ENCODE measurements at places on chromosomes 12 and 14.

GRCh38 chr12:53465679-53466078 is 13.8 kb downstream of the PCBP2 start:
- DNase-seq: no peak

DNA sequence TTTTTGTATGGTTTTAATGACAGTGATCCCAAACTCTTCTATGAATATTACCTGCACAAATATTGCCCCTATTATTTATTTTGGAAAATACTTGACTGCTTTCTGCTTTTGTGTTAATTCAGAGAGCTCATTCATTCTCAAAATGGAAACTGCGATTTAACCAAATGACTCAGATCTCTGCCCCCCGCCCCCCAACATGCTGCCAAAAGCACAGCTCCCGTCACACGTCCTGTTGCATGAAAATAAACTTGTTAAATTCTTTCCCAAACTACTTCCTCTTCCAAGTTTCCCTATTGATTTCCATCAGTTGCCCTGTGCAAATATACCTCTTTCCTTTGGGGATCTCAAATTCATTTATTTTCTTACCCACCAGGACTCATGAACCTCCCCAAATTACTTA is 18.0 kb upstream of the NRDE2 start:
- DNase-seq: no peak

GRCh38 chr12:120640861-120641833 is 721 bp downstream of the CABP1 start:
- DNase-seq: no peak

DNA sequence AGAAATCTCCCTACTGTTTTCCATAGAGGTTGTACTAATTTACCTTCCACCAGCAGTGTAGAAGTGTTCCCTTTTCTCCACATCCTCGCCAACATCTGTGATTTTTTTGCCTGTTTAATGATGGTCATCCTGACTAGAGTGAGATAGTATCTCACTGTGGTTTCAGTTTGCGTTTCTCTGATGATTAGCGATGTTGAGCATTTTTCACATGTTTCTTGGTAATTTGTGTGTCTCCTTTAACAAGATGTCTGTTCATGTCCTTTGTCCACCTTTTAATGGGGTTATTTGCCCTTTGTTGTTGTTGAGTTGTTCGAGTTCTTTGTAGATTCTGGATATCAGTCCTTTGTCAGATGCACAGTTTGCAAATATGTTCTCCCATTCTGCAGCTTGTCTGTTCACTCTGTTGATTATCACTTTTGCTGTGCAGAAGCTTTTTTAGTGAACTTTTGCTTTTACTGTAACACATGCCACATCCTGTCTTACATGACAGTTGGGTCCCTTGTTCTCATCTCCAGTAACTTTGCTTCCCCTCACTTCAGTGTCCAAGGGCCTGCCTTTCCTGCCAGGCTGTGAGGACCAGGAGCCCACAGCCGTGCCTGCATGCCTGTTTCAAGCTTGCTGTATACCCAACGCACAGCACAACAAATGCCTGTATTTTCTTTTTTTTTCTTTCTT is 64.9 kb downstream of the SPRING1 start:
- no peak for DNase-seq

- no peak for DNase-seq
Observed at GRCh38 chr12:116257826-116258225, 19.7 kb downstream of the MED13L start.

- DNase-seq: no peak
Observed at GRCh38 chr12:56334490-56334793, 642 bp upstream of the PAN2 start.

DNA sequence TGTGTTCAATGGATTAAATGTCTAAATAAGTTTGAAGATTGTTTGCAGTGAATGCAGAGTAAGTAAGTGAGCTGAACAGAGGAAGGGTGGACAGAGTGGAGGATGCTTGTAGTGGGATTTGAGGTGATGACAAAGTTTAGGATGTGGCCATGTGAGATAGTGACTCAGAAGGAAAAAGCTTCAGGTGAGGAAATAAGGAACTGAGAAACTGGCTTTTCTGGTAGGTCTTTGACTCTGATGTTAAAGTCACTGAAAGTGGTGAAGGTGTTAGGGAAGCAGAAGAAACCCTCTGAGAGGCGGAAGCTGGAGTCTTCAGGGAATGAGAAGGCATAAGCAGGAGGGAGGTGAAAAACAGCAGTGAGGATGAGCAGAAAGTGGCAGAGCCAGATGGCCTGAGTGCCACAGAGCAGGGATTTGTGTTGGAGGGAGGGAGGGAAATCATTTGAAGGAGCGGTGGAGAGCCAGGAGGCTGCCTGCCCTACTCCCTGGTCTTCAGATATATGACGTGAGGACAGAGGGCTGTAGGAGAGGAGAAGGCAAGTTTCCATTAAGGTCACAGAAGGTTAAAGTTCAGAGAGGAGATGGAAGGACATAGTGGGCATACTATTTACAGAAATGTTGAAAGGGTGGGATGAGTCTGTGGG is 24.8 kb downstream of the RGS6 start:
- DNase-seq: no peak

DNA sequence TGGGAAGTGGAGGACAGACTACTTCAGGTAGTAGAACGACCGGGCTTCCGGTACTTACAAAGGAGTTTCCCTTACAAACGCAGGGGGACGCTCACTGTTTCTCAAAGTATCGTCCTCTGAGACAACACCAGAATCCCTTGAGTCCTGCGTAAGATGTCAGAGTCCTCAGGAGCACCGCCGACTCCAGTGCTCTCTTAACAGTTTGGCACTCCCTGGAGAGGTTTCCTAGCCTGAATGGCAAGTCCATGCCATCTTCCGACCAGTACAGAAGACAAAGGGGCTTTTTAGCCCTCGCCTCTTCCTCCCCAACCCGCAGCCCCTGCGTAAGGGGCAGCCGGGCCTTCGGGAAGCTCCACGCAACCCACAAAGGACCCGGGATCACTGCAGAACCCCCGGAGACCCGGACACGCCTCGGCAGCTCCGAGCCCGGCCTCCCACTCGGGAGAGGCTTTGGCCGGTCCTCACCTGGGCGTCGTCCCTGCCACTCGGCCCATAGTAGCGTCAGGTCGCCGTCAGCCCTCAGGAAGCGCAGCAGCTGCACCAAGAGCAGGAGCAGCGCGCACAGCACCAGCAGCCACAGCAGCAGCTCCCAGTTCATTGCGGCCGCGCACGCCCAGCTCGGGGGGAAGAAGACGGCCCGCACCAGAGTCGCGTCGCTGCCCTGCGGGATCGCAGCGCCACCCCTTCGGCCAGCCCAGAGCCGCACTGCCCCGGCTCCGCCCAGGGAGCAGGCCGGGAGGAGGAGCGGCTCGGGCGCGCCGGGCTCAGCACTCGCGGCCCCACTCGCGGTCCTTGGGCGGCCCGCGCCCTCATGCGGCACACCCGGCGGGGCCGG is at the start of gene DHRS7:
DHRS7 (minus strand) TSS at position 687 of the 835 bp plus-strand sequence; CDS start at position 598, 89 bp downstream.
- DNase-seq: peak; percentile 86

GRCh38 chr14:62597143-62597542 is 448.1 kb downstream of the KCNH5 start:
- no peak for DNase-seq

GRCh38 chr12:103273645-103274044 is 222.1 kb downstream of the C12orf42 start:
- no peak for DNase-seq

- DNase-seq: no peak
Observed at GRCh38 chr14:67493092-67493717, 4.7 kb upstream of the TMEM229B start.

DNA sequence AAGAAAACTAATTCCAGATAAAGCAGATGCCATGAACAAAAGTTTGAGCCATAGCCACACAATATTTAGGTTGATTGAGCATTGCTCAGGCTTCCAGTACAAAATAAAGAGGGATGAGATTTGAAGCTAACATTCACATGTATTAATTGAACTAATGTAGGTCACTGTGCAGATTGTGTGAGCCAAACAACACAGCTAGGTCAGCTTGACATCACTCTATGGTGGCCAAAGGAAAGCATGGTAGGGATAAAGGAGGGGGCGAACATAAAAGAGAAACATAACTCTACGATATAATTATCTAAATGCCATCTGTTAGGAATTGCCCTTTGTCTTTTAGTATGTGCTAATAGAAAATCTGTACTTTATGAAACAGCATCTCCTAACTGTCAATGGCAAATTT is 477.7 kb upstream of the SYT1 start:
- no peak for DNase-seq

DNA sequence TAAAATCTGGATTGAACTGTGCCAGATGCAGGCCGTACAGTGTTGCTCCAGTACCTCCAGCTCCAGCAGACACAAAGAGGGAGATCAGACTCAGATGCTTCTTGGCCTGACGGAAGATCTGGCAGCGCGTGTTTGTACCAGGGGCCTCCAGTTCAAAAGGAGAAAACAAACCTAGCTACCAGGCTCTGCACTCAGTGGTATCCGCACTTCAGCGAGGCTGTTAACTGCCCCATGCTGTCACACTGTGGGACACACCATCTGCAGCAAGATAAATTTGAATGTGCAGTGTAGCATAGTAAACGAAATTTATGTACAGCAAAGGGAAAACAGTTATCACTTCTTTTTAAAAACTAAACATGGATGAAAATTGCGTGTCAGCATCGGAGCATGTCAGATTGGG is 5.1 kb downstream of the DYNC1H1 start:
- no peak for DNase-seq

GRCh38 chr12:122021193-122021821 is 377 bp upstream of the BCL7A start:
- no peak for DNase-seq

GRCh38 chr12:124704619-124705018 is 137.2 kb upstream of the NCOR2 start:
- no peak for DNase-seq

GRCh38 chr12:132289356-132290202 is 39.8 kb downstream of the GALNT9 start:
- no peak for DNase-seq

Measured in C1 segment of cervical spinal cord (tissue), 14 donors.